CD4-positive, alpha-beta T cell (primary cell): ENCODE measurements at places on chromosomes 6 and 20.

- H3K27me3 ChIP-seq: no peaks in the 10 kb centered on the region
- no peak overlapping the region for H3K27ac ChIP-seq
- H3K36me3 ChIP-seq: no peaks in the 10 kb centered on the region
- H3K4me1 ChIP-seq: no peaks in the 10 kb centered on the region
- no peak overlapping the region for H3K4me3 ChIP-seq
These were observed 24.6 kb upstream of the ADGB start for GRCh38 chr6:146574211-146574610.

DNA sequence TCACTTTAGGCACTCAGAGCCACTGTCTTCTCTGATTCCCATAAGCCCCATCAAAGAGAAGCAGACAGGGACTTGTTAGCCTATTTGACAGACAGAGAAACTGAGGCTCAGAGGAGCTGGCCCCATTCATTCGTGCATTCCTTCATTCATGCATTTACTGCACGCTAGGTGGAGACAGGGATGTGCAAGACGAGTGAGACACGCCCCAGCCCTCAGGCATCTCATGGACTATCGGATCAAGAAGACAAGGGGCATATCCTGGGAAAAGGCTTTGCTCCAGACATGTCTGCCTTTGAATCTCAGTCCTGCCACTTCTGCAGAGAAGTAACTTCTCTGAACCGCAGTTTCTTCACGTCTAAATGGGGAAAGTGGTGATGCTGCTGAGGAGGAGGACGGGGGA lies 54.1 kb downstream of the BPIFB1 start:
- no peaks in the 10 kb centered on the region for H3K27me3 ChIP-seq
- DNase-seq: no peak
- H3K4me3 ChIP-seq: no peak overlapping the region

- no peak within 1 kb of the TSS for H3K27ac ChIP-seq
- peaks cover 5% of the 10 kb centered on the region for H3K27me3 ChIP-seq
- peaks cover 39% of the 10 kb centered on the region for H3K4me1 ChIP-seq
- peak within 1 kb of the TSS; percentile 37 for H3K4me3 ChIP-seq
These were observed at the start of gene LKAAEAR1 for GRCh38 chr20:64083804-64084684. Gene LKAAEAR1, minus strand, starts transcription at chr20:64084398. Its CDS starts 179 bp downstream, at chr20:64084219.

DNA sequence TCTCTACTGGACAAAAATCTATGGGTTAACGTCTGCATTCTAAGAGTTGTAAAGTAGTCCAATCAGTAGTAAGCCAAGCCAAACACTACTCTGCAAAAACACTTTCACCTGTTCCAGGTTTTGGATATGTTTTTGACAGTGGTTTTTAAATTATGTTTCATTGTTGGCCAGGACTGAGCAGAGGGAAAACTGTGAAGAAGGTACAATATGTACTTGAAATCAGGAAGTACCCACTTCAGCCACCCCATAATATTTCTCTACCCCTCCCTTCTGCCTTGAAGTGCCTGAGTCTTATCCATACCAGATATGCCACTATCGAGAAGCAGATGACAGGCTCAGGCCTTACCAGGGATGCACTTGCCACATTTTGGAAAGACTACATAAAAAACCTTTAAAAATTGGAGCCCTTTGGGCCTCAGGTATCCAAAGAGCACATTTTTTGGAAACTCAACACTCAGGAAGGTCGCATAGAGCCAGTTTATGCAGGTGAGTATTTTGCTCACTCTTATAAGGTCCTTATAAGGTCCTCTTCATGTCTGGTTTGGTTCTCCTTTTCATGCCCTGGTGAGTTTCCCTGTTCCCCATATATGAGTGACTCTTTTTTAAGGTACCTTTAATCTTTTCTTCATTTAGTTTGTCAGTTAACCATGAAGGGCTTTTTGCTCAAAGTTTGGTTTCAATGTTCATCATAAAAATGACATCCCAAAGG lies 859.3 kb upstream of the FLRT3 start:
- no peak overlapping the region for H3K27ac ChIP-seq
- no peak for DNase-seq
- no peaks in the 10 kb centered on the region for H3K36me3 ChIP-seq
- no peaks in the 10 kb centered on the region for H3K27me3 ChIP-seq
- no peak overlapping the region for H3K4me3 ChIP-seq

- H3K4me1 ChIP-seq: no peaks in the 10 kb centered on the region
- DNase-seq: no peak
- no peaks in the 10 kb centered on the region for H3K27me3 ChIP-seq
- no peak overlapping the region for H3K27ac ChIP-seq
These were observed 365.9 kb upstream of the CHD6 start for GRCh38 chr20:41984031-41984430.

- H3K4me3 ChIP-seq: no peak overlapping the region
- H3K4me1 ChIP-seq: no peaks in the 10 kb centered on the region
These were observed 14.8 kb upstream of the RPL7L1 start for GRCh38 chr6:42864602-42865001.

- no peaks in the 10 kb centered on the region for H3K36me3 ChIP-seq
- H3K27me3 ChIP-seq: peaks cover 13% of the 10 kb centered on the region
- H3K27ac ChIP-seq: no peak overlapping the region
- DNase-seq: no peak
These were observed 11.4 kb downstream of the ID4 start for GRCh38 chr6:19848465-19849029.

DNA sequence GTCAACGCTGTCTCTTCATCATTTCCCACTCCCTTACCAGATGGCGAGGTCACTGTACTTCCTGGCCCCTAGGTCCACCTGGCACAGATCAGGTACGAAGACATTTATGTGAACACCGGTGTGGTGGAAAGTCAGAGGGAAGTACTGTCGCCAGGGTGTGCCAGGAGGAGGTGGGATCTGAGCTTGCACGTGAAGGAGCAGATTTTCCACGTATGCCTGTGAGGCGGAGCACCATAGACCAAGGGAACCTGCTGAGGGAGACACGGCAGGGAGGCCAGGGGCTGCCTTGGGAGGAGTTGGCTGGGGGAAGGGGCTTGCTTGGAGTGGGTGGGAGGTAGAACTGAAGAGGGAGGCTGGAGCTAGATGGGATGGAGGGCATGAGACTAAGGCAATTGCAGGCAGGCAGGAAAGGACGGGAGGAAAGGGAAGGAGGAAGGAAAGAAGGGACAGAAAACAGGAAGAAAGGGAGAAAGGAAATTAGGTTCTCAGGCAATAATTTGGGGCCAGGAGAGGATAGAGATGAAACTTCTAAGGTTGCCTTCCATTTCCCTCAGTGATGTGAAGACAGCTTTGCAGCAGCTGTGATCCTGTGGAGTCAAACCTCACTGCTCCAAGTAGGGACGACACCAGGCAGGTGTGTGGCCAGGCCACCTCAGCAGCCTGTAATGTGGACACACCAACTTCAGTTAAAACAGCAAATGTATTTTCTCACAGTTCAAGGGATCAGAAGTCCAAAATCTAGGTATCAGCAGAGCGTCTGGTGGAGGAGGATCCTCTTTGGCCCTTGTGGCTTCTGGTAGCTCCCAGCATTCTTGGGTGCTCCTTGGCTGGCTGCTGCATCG lies 46.8 kb downstream of the CHMP4B start:
- H3K4me3 ChIP-seq: no peak overlapping the region
- H3K36me3 ChIP-seq: peaks cover 28% of the 10 kb centered on the region
- peaks cover 46% of the 10 kb centered on the region for H3K4me1 ChIP-seq
- no peak overlapping the region for H3K27ac ChIP-seq
- no peak for DNase-seq
- no peaks in the 10 kb centered on the region for H3K27me3 ChIP-seq

- peaks cover 53% of the 10 kb centered on the region for H3K36me3 ChIP-seq
- no peak for DNase-seq
- H3K27ac ChIP-seq: no peak overlapping the region
- H3K4me1 ChIP-seq: no peaks in the 10 kb centered on the region
These were observed 34.3 kb downstream of the PHF20 start for GRCh38 chr20:35806075-35806474.

DNA sequence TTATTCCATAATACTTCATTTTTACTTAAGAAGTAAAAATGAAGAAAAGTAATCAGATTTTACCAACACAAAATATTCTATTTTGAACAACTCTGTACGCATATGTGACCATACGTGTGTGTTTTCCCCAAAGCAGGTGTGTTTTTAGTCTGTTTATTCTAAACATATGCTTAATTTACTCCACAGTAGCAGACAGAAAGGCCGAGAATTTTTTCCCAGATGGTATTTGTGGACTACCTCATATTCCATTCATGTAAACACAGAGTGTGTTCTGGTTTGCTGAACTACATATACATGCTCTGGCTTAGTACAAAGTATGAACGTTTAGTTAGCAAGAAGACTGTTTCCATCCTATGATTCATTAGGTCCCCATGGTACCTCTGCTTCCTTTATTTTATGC lies 233.3 kb upstream of the RUNX2 start:
- H3K27ac ChIP-seq: no peak overlapping the region
- DNase-seq: no peak
- no peaks in the 10 kb centered on the region for H3K36me3 ChIP-seq
- no peaks in the 10 kb centered on the region for H3K27me3 ChIP-seq
- H3K4me1 ChIP-seq: no peaks in the 10 kb centered on the region

- DNase-seq: no peak
- H3K27me3 ChIP-seq: no peaks in the 10 kb centered on the region
- H3K4me1 ChIP-seq: no peaks in the 10 kb centered on the region
- no peak overlapping the region for H3K27ac ChIP-seq
- H3K36me3 ChIP-seq: peaks cover 14% of the 10 kb centered on the region
These were observed 42.9 kb downstream of the BCAS4 start for GRCh38 chr20:50837532-50838321.

DNA sequence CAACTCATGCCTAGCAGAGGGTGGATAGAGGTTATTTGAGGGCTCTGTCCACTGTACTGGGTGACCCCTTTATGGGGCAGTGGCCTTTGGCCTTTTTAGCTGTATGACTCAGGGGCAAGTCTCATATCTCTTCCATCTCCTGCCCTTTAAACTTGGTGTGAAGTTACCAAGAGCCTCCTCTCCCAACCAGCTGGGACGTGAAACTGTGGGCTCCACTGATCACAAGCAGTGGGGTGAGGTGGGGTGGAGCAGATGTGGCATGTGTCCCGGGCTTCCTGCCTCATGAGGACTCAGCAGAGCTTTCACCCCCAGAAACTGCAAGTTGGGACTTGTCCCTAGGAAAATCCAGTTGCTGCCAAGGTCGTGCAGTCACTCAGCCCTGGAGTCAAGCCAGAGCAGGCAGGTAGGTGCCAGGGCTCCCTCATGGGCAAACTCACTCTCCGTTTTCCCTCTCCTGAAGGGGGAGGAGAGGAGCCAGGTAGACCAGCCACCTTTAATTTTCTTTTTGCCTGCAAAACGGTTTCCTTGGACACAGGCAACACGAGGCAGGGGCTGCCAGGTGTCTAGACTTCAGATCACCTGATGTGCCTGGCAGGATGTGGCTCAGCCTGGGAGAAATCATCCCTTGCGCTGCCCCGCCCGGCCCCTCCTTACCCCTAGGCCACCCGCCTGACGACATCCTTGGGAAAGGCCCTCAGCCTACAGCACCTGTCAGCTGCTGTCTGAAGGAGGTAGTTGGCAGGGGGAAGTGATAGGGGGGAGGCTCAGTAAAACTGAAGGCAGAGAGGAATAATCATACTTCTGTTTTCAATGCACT lies 4.0 kb downstream of the CDKN1A start:
- peak; percentile 80 for DNase-seq
- H3K4me3 ChIP-seq: no peak overlapping the region
- H3K27me3 ChIP-seq: peaks cover 2% of the 10 kb centered on the region
- peaks cover 70% of the 10 kb centered on the region for H3K4me1 ChIP-seq
- peaks cover 12% of the 10 kb centered on the region for H3K36me3 ChIP-seq

DNA sequence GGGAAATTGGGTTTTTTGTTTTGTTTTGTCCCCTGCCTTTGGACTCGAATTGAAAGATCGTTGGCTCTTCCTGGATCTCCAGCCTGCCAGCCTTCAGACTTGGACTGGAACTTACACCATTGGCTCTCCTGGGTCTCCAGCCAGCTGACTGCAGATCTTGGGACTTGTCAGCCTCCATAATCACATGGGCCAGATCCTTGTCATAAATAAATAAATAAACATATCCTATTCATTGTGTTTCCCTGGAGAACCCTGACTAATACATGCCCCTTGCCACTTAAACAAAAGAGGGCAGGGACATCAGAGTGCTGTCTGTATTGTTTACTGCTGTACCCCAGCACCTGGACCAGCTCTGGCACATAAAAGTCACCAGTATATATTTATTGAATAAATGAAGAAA lies 101.5 kb downstream of the CAP2 start:
- no peak overlapping the region for H3K4me3 ChIP-seq
- peaks cover 20% of the 10 kb centered on the region for H3K27me3 ChIP-seq
- no peaks in the 10 kb centered on the region for H3K4me1 ChIP-seq
- DNase-seq: no peak
- H3K27ac ChIP-seq: no peak overlapping the region
- no peaks in the 10 kb centered on the region for H3K36me3 ChIP-seq

GRCh38 chr6:33613146-33613794 lies 7.9 kb upstream of the ITPR3 start:
- no peak overlapping the region for H3K4me3 ChIP-seq
- H3K27ac ChIP-seq: no peak overlapping the region
- DNase-seq: no peak
- no peaks in the 10 kb centered on the region for H3K36me3 ChIP-seq
- H3K4me1 ChIP-seq: no peaks in the 10 kb centered on the region

- no peak overlapping the region for H3K4me3 ChIP-seq
- H3K27me3 ChIP-seq: peaks cover 9% of the 10 kb centered on the region
- DNase-seq: no peak
- no peaks in the 10 kb centered on the region for H3K36me3 ChIP-seq
- no peak overlapping the region for H3K27ac ChIP-seq
These were observed 25.5 kb upstream of the FKBP1A start for GRCh38 chr20:1418350-1418749.

- no peak overlapping the region for H3K4me3 ChIP-seq
- H3K4me1 ChIP-seq: no peaks in the 10 kb centered on the region
- H3K27ac ChIP-seq: no peak overlapping the region
- H3K27me3 ChIP-seq: peaks cover 4% of the 10 kb centered on the region
These were observed 30.2 kb downstream of the PHACTR3 start for GRCh38 chr20:59634435-59635005.

GRCh38 chr6:113491376-113491775 lies 365.8 kb upstream of the MARCKS start:
- H3K4me3 ChIP-seq: no peak overlapping the region
- H3K4me1 ChIP-seq: no peaks in the 10 kb centered on the region
- H3K27ac ChIP-seq: no peak overlapping the region
- no peak for DNase-seq

GRCh38 chr6:34324738-34325444 lies 67.6 kb downstream of the NUDT3 start:
- no peaks in the 10 kb centered on the region for H3K27me3 ChIP-seq
- no peak overlapping the region for H3K4me3 ChIP-seq
- DNase-seq: no peak
- peaks cover 3% of the 10 kb centered on the region for H3K36me3 ChIP-seq
- H3K27ac ChIP-seq: no peak overlapping the region

- no peaks in the 10 kb centered on the region for H3K36me3 ChIP-seq
- no peaks in the 10 kb centered on the region for H3K27me3 ChIP-seq
- no peak overlapping the region for H3K27ac ChIP-seq
- no peak overlapping the region for H3K4me3 ChIP-seq
These were observed 371.7 kb upstream of the RUNX2 start for GRCh38 chr6:44956396-44956795.

GRCh38 chr20:43508106-43508505 lies 609 bp downstream of the L3MBTL1 start:
- DNase-seq: no peak
- H3K27ac ChIP-seq: no peak overlapping the region
- H3K4me1 ChIP-seq: peaks cover 15% of the 10 kb centered on the region
- H3K36me3 ChIP-seq: no peaks in the 10 kb centered on the region
- peak overlapping the region; percentile 47 for H3K4me3 ChIP-seq
- H3K27me3 ChIP-seq: peaks cover 21% of the 10 kb centered on the region
